Stimulated activated CD4-positive, alpha-beta T cell treated with anti-CD3 and anti-CD28 coated beads, Interleukin-4, amount 100 ng/mL, for 1 hour (primary cell): ENCODE measurements at places on chromosomes 3 and 15.

DNA sequence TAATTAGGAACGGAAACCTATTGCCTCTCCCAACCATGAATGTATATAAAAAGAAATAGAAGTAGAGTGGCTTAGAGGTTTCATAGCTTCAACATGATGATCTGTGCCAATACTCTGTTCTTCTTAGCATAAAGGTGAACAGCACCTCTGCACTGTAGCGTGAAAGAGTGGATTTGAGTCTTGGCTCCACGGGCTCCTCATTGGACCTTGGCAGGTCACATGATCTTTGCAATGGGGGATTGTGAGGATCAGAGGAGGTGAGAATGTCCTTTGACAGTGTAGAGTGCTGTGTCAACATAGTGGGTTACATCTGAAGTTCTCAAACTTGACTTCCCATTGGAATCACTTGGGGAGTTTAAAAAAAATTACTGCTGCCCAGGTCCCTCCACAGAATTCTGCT lies 51.4 kb downstream of the FEM1B start:
- DNase-seq: no peak

GRCh38 chr3:105916767-105917166 lies 48.0 kb upstream of the CBLB start:
- no peak for DNase-seq

GRCh38 chr3:124277144-124277890 lies 285.4 kb upstream of the ROPN1 start:
- no peak for DNase-seq

- DNase-seq: no peak
Measured at GRCh38 chr3:5047764-5048419, 68.7 kb downstream of the BHLHE40 start.

DNA sequence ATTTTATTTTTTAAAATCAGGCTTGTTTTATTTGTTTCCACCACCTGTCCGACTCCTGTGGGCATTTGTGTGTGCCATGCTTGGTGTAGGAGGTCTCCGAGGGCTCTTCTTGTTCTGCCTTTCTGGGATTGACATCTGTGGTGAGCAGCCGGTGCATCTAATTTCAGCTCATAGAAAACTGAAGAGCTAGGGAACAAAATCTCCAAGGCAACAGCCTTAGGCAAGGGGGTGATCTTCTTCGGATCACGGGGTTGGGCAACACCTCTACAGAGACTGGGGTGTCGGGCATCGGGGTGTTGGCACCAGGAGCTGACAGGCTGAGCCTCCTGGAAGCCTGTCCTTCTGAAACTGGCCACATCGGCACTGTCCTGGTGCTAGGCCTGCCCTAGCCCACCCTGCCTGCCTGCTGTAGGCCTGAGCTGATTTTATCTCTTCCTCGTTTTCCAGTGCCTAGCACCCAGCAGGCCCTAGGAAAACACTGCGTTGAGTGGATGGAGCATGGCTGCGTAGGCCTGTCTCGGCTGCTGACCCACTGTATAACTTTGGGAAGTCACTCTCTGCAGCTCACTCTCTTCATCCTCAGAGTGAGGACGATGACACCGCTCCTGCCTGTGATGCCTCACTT lies 10.3 kb downstream of the CHCHD6 start:
- DNase-seq: no peak

GRCh38 chr15:25664761-25665160 lies 198.4 kb downstream of the ATP10A start:
- DNase-seq: no peak

- no peak for DNase-seq
Measured at GRCh38 chr15:88995449-88995848, 82.3 kb upstream of the MFGE8 start.

GRCh38 chr3:127955728-127956127 lies 40.7 kb downstream of the KBTBD12 start:
- DNase-seq: no peak

DNA sequence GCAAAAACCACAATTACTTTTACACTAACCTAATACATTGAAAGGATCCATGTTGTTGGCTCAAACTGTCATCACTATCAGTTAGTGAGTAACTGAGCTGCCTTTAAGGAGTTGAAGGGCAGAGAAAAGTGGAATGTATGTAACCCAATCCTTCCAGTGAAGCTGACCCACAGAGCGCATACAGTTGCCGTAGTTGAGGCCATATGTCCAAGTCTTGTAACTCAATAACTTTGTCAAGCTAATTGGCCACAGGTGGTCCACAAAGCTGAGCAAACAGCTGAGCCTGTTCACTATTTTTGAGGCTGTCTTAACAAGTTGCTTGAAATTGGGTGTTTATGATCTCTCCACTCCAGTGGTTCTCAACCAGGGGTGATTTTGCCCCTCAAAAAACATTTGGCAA lies 169.0 kb upstream of the SLC24A5 start:
- DNase-seq: no peak

- peak; percentile 19 for DNase-seq
Measured at GRCh38 chr15:82810890-82811426, 1.5 kb downstream of the WHAMM start.

GRCh38 chr3:162217647-162218046 lies 721.0 kb downstream of the OTOL1 start:
- DNase-seq: no peak

- peak; percentile 73 for DNase-seq
Measured at GRCh38 chr15:60695713-60696522, 217.0 kb upstream of the ICE2 start.

DNA sequence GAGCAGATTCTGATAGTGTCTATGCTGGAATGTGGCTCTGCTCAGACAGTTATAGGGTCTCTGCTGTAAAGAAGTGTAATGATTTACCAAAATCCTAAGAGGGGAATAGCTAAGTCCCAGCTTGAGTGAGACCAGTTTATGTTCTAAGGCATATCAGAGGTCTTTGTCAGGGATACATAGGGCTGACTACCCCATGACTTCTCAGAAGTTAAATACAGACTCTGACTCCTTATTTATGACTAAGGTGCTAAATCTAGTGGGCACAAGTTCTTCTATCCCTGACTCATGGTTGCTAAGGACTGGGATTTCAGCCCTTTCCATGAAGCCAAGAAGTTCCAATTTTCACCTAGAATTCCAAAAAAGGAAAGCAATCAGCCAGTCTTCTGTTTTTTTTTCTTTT lies 192.6 kb upstream of the POU1F1 start:
- no peak for DNase-seq

DNA sequence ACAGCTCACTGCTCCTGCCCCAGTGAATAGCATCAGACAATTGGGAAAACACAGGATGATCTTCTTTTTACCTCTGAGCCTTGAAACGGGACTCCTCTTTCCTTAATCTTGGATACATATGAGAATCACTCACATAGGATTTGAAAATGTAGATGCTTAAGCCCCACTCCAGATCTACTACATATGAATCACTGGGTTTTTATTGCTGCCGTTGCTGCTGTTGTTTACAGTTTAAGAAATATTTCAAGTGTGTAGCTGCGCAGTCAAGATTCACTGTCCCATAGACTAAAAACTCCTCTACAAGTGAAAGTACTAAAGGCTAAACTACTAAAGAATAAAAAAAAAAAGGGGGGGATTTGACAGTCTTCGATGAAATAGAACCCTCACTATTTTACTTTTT lies 765.9 kb downstream of the NTRK3 start:
- no peak for DNase-seq

DNA sequence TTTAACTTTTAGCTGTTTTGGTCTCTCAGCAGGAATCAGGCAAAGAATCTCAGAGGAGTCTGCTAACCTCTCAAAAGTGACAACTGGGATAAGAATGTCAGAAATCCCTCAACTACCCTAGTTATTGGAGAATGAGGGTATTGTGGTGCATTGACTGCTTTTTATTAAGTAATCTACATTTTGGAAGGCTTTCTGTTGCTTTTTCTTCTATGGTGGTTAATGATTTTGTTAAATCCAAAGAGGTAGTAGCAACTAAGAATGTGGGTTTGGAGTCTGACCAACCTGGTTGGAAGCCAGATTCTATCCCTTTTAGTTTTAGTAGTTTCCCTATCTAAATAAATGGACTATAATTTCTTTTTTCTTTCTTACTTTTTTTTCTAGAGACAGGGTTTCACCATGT lies 94.7 kb upstream of the RNF7 start:
- DNase-seq: no peak

DNA sequence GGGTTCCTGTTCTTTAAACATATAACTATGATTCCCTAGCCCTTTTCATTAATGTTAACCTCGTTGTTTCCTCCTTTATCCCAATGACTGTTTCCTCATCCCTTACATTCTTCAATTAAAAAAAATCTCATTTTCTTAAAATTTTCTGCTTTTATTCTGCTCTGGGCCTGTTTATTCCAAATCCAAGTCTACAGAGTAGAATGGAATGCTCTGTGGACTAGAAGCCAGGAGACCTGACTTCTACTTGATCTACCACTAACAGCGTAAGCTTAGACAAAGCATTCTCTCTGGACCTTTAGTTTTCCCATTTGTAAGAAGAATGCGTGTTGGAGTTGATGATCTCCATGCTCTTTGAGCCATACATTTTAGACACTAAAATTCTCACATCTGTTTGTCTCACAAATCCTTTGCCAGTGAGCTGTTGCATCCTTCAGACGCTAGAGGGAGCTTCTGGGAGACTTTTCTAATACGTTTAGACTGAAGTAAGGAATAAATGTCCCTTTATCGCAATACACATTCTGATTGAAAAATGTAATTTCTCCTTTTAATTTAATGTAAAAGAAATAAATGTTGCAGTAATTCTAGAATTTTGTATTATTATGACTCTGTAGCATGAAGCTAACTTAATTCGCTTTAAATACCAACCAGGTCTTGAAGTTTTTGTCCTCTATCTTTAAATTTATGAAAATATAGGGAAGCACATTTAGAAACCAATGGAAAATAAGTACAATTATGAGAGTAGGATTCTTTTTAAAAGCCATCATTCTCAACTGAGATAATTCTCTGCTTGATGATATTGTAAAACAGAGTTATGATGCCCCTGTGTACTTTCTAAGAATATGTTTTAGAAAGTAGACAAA lies 21.7 kb upstream of the GMNC start:
- DNase-seq: peak; percentile 7
